CD8-positive, alpha-beta memory T cell (primary cell): ENCODE measurements at places on chromosomes 5 and 9.

DNA sequence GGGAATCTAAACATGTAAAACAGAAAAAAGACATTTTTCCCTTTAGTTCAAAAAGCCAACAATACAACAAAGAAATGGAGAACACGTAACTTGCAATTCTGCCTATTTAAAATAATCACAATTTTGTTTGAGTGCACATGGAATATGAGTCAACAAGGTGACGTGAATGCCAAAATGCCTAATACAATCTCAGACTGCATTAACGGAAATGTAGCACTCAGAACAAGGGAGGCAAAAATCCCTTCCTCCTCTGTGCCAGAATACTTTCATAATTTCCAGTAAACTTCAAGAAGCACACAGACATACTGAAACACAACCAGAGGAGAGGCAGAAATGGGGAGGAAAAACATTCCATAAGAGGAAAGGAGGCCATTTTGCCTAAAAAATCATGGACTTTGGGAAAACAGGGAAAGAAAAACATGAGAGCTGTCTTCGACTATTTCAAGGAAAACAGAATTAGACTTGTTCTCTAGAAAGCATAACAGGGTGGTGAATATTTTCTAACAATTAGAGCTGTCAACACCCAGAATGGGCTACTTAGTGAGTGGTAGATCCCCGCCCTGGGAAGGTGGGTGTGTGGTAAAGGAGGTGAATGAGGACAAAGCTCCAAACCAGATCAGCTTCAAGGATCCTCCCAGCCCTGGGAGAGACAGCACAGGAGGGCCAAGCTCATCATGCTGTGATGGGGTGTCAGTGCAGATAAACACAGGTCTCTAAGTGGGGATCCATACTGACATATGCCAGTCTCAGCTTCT, 48.2 kb downstream of the ABCA1 start:
- no peak for DNase-seq

DNA sequence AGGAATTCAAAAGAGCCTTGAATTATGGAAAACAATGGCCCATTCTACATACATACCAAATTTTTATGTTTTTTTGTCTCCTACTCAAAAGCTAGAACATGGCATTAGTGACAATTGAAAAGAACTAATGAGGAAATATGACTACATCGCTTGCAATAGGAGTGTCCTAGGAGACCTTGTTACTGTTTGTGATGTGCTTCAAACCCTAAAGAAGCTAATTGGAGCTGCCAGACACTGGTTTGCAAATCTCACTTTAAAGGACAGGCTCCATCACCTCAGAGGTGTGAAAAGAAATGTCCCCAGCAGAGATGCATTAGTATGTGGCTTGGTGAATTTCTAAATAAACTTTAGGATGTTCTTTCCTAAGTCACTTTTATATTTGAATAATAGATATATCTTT, 354.2 kb upstream of the EFNA5 start:
- no peak for DNase-seq

DNA sequence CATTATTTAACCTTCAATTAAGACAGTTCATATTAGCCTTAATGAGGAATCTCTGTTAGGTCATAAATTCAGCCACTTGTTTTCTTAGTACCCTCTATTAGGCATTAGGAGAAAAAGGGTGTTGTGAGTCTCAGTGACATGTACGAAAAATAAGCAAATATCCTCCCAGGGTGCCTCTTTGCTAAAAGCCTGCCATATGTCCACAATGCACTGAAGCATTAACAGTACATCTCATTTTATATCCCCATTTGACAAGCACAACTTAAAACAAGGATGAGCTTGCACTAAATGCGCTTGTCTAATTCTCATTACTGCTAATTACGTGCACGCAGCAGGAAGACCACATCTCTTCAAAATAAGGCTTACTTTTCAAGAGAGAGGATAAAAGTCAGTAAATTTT, 48.4 kb upstream of the SRFBP1 start:
- DNase-seq: no peak

GRCh38 chr5:16781828-16782626, 154.1 kb downstream of the MYO10 start:
- no peak for DNase-seq
